ENCODE measurements at places on chromosomes 2 and 18. TPM values are rescaled to one million over a fixed set of nuclear protein-coding genes. Genes with fewer than 3 reads are reported as not detected.

The SAG gene
- not detected for total RNA-seq

DNA sequence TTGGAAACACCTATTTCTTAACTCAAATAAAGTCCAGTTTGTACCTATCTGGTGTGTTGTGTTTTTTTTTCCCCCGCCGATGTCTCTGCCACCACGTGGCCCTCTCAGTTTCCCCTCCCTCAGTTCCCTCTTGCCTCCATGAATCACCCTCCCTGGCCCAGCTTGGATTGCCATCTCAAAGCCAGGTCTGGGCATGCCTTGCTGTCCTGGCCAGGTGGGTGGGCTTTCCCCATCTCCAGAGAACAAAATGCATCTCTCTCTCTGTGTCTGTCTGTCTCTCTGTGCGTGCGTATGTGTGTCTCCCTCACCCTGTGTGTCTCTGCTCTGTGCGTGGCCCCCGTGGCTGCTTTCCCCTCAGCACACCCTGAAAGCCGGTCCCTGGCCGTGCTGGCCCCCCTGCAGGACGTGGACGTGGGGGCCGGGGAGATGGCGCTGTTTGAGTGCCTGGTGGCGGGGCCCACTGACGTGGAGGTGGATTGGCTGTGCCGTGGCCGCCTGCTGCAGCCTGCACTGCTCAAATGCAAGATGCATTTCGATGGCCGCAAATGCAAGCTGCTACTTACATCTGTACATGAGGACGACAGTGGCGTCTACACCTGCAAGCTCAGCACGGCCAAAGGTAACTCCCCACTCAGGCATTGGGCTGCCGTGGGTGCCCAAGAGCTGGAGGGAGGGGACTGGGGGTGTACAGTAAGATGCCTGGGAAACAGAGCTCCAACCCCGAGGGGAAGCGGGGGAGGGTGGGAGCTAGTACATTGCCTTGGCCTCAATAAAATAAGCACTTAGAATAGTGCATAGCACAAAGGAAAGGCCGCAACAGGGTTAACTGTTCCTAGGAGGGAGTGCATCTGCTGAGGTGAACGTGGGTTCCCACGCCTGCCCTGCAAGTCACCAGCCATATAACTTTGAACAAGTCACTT, 31.6 kb upstream of the GMPPA start:
- H3K27me3 ChIP-seq = no peaks in the 10 kb centered on the region
- H3K4me3 ChIP-seq = no peak overlapping the region
- no peak for DNase-seq
- no peaks in the 10 kb centered on the region for H3K36me3 ChIP-seq
- H3K4me1 ChIP-seq = no peaks in the 10 kb centered on the region

The KCNK3 gene
- 1.2 TPM for total RNA-seq

- no peak overlapping the region for H3K27ac ChIP-seq
- H3K4me1 ChIP-seq = peaks cover 6% of the 10 kb centered on the region
- peaks cover 67% of the 10 kb centered on the region for H3K36me3 ChIP-seq
- DNase-seq = no peak
- H3K4me3 ChIP-seq = no peak overlapping the region
Observed at GRCh38 chr2:241227594-241227993, 39.1 kb downstream of the ANO7 start.

DNA sequence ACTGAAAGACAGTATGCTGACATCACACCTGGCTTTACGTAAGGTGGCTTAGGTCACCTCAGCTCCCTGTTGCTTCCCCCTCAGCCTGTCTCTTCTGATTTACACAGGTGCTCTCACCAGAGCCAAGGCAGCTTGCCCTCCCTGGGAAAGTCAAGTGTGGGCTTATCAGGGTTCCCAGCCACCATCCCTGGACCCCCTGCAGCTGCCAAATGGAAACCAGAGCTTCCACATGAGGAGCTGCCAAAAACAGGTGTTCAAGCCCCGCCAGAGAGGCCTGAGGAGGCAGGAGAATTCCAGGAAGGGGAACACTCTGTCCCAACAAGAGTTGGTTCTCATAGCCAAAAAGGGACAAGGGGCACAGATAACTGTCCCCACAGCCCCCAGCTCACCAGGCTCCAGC, 266.7 kb downstream of the ATAD2B start:
- no peaks in the 10 kb centered on the region for H3K27me3 ChIP-seq
- peaks cover 4% of the 10 kb centered on the region for H3K36me3 ChIP-seq
- DNase-seq = no peak
- H3K4me3 ChIP-seq = no peak overlapping the region
